Left lung (tissue), 14 donors: ENCODE measurements at places on chromosomes 12 and 14. TPM values are rescaled to one million over a fixed set of nuclear protein-coding genes. Genes with fewer than 3 reads are reported as not detected.

DNA sequence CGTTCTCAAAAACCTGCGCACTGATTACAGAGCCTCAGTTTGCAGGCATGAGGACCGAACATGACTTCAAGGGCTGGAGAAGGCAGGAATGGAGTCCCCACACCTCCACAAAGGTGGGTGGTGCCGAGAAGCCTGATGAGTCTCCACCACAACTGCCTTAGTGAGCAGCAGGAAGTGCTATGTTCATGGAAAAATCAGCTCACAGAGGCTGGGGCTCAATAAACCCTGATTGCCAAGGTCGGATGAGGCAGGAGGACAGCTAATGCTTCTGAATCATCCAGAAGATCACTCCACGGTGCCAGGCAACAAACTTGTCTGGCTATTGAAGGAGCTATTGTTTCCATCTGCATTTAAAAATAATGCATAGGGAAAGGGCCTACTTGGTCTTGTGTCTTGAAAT, 31.1 kb downstream of the APPL2 start:
- DNase-seq: no peak

DNA sequence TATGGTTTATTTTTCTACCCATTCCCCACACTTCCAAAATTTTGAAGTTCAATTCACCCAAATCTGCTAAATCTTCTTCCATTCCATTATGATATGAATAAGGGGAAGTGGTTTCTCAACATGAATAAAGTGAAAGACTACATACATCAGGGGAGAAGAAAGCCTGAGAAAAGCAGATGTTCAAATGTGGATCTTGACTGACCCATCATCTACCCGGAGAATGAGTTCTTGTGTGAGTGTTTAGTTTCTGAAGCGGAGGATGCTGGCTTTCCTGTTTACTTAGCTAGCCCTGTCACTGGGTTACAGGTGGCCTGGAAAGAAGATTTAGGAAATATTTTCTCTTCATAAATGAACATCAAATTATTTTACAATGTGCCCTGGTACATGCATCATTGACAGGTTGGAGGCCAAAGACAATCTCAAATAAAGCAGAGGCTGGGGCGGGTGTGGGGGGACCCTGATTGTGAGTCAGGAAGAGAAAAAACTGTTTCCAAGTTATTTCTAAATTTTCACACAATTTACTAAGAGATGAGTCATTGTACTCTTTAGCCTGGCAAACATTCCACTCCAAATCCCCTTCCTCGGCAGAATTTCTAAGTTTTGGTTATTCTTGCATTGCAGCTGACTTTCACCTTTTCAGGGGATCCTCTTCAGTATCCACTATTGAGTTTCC, 135.6 kb downstream of the SLC25A21 start:
- no peak for DNase-seq

- DNase-seq: no peak
These were observed 2.0 kb downstream of the MGP start for GRCh38 chr12:14883686-14884085.

- DNase-seq: no peak
These were observed 188.8 kb downstream of the STXBP6 start for GRCh38 chr14:24861083-24861630.

DNA sequence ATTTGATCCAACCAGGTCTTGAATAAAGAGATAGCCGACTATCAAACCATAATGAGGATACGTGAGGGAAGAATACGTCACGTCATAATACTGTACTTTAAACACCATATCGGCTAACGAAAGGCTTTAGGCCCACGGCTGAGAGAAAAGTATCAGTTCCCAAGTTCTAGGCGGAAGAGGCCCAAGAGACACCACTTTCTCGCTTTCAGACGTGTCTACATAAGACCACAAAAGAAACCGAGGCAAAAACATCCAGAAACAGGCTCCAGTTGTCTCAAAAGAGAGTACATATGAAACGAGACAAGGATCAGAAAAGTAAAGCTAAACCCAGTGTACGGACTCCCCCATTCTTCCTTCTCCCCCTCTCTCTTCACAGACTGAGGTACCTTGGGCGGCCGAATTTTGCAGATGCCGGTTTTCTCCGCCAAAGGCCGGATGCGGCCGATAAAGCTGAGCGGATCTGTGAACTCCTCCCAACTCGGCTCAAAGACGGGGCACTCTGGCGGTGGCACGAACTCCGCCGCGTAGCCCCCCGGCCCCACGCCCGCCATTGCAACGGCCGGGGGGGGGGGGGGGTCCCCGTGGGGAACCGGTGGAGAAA, 479 bp downstream of the KDM5A start:
- DNase-seq: peak; percentile 47

- DNase-seq: no peak
These were observed 408 bp upstream of the CACNA2D4 start for GRCh38 chr12:1918884-1919236.

DNA sequence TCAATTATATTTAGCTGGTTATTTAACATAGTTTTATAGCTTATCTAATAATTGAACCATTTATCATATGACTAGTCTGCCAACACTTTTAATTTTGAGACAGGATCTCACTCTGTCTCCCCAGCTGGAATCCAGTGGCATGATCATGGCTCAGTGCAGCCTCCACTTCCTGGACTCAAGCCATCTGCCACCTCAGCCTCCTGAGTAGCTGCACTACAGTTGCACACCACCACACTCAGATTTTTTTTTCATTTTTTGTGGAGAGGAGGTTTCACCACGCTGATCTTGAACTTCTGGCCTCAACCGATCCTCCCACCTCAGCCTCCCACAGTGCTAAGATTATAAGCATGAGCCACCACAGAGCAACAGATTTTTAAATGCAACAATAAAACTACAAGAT, 151.4 kb upstream of the MDGA2 start:
- no peak for DNase-seq

DNA sequence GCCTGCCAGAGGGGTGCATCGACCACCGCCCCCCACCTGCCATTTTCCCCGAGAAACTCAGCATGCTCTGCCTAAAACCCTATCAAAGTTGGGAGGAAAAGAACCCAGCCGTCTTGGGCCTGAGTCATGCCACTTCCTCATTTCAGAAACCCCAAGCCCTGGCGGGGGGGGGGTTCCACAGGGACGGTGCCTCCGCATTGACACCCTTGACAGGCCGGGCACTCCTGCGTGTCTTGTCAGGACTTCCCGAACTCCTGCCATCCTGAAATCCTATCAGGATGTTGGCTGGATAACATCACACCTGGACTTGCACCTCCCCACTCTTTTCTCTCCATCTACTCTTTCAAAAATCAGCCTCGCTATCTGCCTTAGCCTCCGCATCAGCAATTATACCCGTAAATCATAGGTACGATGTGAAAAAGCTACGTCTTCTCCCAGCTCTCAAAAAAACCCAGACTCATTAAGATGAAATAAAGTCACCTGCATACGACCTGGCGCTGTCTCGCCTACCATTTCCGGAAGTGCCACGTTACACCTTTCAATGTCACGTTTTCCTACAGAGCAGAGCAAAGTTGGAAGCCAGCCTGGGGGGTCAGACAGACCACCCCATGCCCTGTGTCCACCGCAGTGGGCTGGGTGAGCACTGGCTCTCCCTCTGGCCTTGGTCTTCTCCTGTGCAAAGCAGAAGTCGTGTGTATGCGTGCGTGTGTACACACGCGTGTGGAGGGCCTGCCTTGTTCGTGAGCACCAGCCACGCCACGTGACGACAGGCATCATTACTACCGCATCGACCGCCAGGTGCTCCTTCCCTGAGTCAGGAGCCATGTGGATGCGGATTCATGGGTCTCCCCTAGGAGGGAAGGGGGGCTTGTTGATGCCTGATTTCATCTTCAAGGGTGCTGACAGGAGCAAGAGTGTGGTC, 96.7 kb downstream of the RFLNA start:
- peak; percentile 94 for DNase-seq

- no peak for DNase-seq
These were observed 3.0 kb downstream of the TRMT5 start for GRCh38 chr14:60977847-60978246.

- DNase-seq: no peak
These were observed 110.5 kb downstream of the TGFB3 start for GRCh38 chr14:75871181-75871880.

- no peak for DNase-seq
These were observed 21.7 kb downstream of the SNRNP35 start for GRCh38 chr12:123479442-123480180.

DNA sequence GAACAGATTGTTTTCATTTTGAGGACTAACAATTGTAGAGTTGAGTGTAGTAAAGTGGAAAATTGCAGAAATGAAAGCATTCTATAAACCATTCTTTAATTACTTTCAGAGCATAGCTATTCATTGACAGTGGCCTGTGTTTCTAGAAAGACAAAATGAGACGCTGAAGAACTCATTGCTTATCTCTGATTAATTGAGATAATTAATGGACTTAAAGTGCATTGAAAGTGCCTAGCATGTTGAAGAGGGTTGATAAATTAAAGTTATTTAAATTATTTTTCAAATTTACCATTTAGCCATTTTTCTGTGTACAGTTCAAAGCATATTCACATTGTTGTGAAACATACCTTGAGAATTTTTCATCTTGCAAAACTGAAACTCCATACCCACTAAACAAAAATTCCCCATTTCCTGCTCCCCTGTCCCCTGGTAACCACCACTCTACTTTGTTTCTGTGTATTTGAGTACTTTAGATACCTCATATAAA, 57.4 kb downstream of the DAAM1 start:
- DNase-seq: no peak

DNA sequence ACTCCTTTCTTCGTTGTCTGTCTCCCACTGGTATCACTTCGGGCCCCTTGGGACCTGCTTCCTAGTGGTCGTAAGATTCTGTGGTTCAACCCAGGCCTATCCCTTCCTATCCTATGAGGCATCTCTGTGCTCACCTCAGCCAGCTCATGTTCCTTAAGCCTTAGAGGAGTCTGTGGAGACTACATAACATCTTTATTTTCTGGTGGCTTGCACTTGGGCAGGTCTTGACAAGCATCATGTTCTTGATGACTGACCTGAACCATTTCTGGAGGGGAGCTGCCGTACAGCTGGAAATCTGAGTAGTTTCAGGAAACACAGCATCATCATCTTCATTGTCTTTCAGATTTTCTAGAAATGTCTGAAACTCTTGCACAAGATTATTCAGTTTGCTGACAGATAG, 69.3 kb downstream of the PPFIBP1 start:
- DNase-seq: no peak

GRCh38 chr12:54596526-54596946, 8.1 kb upstream of the PPP1R1A start:
- peak; percentile 72 for DNase-seq

- DNase-seq: no peak
These were observed 20.1 kb upstream of the PPFIA2 start for GRCh38 chr12:81779216-81779615.

DNA sequence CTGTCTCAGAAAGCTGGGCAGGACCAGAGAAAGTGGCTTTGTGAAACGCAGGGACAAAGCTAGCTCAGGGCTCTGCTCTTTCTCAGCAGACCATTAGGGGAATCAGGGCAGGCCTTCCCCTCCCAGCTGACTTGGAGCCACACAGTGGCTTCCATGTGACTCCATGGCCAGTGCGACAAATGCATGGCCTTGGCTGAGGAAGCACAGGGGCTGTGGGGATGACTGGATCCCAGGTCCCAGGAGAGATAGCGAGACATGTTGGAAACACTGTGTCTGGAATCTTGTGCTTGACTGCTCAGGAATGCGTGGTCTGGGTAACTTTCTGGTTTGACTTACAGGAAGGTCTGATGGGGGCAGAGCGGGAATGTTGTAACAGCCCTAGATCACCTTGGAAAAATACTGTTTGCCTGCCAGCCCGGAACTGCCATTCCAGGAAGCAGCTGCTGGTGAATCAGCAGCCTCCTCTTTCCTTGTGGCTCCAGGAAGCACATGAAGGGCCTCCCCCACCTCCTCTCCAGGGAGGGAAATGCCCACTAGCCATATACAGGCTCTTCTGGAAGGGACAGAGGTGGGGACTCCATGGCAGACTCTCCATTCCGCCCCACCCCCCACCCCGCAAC, 133.5 kb upstream of the HIF1A start:
- no peak for DNase-seq

- DNase-seq: peak; percentile 88
These were observed 150.3 kb downstream of the TGFB3 start for GRCh38 chr14:75831455-75831854.

- no peak for DNase-seq
These were observed 25.9 kb upstream of the BLTP3B start for GRCh38 chr12:100168562-100168961.

- DNase-seq: no peak
These were observed 25.9 kb downstream of the ARHGAP5 start for GRCh38 chr14:32102968-32103367.

DNA sequence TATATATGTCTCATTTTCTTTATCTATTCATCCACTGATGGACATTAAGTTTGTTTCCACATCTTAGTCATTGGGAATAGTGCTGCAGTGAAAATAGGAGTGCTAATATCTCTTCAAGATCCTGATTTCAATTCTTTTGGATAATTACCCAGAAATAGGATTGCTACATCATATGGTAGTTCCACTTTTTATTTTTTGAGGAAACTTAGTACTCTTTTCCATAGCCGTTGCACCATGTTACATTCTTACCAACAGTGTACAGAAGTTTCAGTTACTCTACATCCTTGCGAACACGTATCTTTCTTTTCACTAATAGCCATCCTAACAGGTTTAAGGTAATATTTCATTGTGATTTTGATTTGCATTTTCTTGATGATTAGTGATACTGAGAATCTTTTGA, 29.8 kb downstream of the TESPA1 start:
- no peak for DNase-seq

- DNase-seq: no peak
These were observed 10.7 kb downstream of the TCTN2 start for GRCh38 chr12:123681605-123682004.

DNA sequence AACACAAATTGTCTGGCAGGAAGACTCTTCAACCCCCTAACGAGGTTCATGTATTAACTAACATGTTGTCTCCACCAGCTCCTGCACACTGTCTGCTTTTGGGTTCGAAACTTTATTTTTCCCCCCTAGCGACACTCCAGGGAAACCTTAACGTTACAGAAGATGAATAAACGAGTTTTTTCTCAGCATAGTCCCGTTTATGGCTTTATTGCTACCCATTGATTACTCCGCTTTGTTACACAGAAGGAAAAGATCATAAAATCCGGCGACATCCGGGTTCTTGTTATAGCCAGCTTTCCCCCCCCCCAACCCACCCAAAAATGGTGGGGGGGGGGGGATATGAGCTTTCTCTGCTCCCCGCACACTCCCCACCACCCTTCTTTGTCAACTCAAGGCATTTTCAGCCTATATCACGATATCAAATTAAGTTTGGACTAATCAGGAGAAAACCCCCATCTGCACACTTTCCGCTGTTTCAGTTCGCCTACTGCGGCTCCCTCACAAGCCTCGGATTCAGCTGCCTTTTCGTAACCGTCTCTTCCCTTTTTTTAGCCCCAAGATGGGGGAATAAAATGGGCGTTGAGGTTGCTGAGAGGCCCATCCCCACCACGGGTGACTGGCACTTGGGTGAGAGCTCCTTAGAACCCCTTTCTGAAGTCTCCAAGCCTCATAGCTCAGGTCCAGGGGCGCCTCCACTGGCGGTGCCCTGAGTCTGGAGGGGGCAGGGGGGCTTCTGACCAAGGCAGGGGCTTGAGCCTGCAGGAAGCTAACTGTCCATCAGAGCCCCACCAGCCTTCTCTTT, 1.4 kb upstream of the HOXC6 start:
- DNase-seq: no peak

GRCh38 chr12:27109334-27110028, 27.1 kb upstream of the C12orf71 start:
- DNase-seq: no peak

The PXN gene
- 56.5 TPM for polyA plus RNA-seq

The PTPN11 gene
- polyA plus RNA-seq: 63.0 TPM

The MYL6B gene
- 188 TPM for polyA plus RNA-seq
